ENCODE measurements at places on chromosomes 12 and 14. TPM values are rescaled to one million over a fixed set of nuclear protein-coding genes. Genes with fewer than 3 reads are reported as not detected.

ARF3 gene
- total RNA-seq, result 71.9 TPM

WNT1 gene
- not detected for total RNA-seq

TMEM253 gene
- not detected for total RNA-seq

PPP1R36 gene
- total RNA-seq, result 0.83 TPM

EPYC gene
- total RNA-seq, result not detected

VRTN gene
- not detected for total RNA-seq

All from esophagus muscularis mucosa (tissue), 4 donors.